ENCODE measurements at places on chromosomes 7 and 10. TPM values are rescaled to one million over a fixed set of nuclear protein-coding genes. Genes with fewer than 3 reads are reported as not detected.

GIMAP4 gene
- not detected for total RNA-seq

SPDYE11 gene
- total RNA-seq, result not detected

CYP2W1 gene
- not detected for total RNA-seq

CHAT gene
- total RNA-seq, result not detected

GPAM gene
- 7.6 TPM for total RNA-seq

BLOC1S2 gene
- total RNA-seq, result 68.0 TPM

CYP26C1 gene
- total RNA-seq, result not detected

PLEKHA8 gene
- total RNA-seq, result 8.8 TPM

PNLIPRP2 gene
- not detected for total RNA-seq

INMT gene
- not detected for total RNA-seq

MMP21 gene
- total RNA-seq, result not detected

SFRP4 gene
- total RNA-seq, result not detected

LRRC17 gene
- not detected for total RNA-seq

CYP3A5 gene
- 0.53 TPM for total RNA-seq

GARS1 gene
- 233 TPM for total RNA-seq

CPA4 gene
- total RNA-seq, result 10.8 TPM

CABCOCO1 gene
- total RNA-seq, result not detected

ASB10 gene
- total RNA-seq, result not detected

CALCR gene
- not detected for total RNA-seq

SPDYE5 gene
- not detected for total RNA-seq

OPN4 gene
- not detected for total RNA-seq

GNB2 gene
- total RNA-seq, result 267 TPM

LRRC4 gene
- 0.39 TPM for total RNA-seq

TMEM229A gene
- total RNA-seq, result not detected

CD36 gene
- total RNA-seq, result 0.47 TPM

RBAK gene
- total RNA-seq, result 5.2 TPM

DLG5 gene
- 33.1 TPM for total RNA-seq

WEE2 gene
- total RNA-seq, result not detected

CH25H gene
- total RNA-seq, result not detected

HOXA5 gene
- 0.70 TPM for total RNA-seq

LRRN3 gene
- 0.16 TPM for total RNA-seq

FANK1 gene
- total RNA-seq, result 2.1 TPM

ITGB8 gene
- 15.1 TPM for total RNA-seq

LIPK gene
- total RNA-seq, result not detected

PARP12 gene
- total RNA-seq, result 27.8 TPM

UCN3 gene
- not detected for total RNA-seq

TMEM213 gene
- not detected for total RNA-seq

OR2A7 gene
- 1.1 TPM for total RNA-seq

IL6 gene
- total RNA-seq, result not detected

FAM25A gene
- 3.3 TPM for total RNA-seq

TMEM196 gene
- total RNA-seq, result not detected

PRSS2 gene
- not detected for total RNA-seq

ERVW-1 gene
- total RNA-seq, result not detected

TAS2R4 gene
- 0.61 TPM for total RNA-seq

PILRA gene
- total RNA-seq, result not detected

PNLIPRP3 gene
- total RNA-seq, result 103 TPM

WIPF3 gene
- total RNA-seq, result 0.08 TPM

DYNC1I1 gene
- total RNA-seq, result 1.0 TPM

TBX20 gene
- total RNA-seq, result not detected

LIPN gene
- total RNA-seq, result not detected

IKZF1 gene
- total RNA-seq, result not detected

WNT2 gene
- total RNA-seq, result not detected

GNAI1 gene
- total RNA-seq, result 40.9 TPM

CDK6 gene
- 96.3 TPM for total RNA-seq

AGBL3 gene
- 0.46 TPM for total RNA-seq

MYO3A gene
- total RNA-seq, result not detected

ADAP1 gene
- 9.9 TPM for total RNA-seq
